ENCODE measurements at places on chromosomes 16 and 17.

GRCh38 chr16:55480228-55480655, 1.2 kb downstream of the MMP2 start:
- peak; percentile 82 for DNase-seq

DNA sequence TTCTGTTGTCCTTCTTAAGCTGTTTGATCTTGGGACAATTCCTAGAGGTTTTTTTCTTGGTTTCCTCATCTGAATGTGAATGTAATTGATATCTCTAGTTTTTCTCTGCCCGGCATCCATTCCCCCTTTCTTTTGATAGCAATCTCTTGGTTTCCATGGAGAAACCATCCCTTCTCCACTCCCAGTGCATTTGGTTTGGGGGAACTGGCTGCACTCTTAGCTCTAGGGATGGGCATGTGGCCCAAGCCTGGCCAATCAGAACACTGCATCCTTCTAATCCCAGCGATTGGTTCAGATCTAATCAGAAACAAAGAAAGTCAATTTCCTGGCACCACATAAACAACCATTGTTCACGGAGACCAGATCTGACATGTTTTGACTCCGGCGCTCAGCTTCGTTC, 45.1 kb downstream of the IRX3 start:
- DNase-seq = no peak

GRCh38 chr17:8826808-8827435, 27.8 kb upstream of the MFSD6L start:
- DNase-seq = no peak

DNA sequence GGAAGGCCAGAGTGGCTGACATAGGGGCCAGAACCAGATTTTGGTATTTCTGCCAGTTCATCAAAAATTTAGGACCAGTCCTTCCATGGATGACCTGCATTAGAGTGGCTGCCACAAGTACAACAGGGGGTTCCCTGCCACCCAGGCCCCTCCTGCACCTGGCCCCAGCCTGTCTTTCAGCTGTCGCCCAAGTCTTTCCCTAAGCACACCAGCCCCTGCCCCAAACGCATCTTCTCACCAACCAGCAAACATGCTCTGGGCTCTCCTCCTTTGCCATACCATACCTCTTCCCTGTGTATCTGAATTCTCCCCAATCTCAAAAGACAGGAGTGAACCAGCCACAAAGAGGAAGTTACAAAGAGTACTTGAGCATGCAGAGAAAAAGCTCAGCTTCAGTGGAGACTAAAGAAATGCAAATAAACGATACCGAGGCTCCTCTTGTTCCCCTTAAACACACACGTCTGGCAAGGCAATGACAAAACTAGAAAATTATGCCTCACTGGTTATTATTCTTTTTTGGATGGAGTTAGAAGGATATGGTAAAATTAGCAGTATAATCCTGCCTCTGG, 130.6 kb downstream of the DYNLRB2 start:
- no peak for DNase-seq

- DNase-seq = no peak
Observed at GRCh38 chr16:74298104-74298503, 1.5 kb downstream of the PSMD7 start.

- DNase-seq = no peak
Observed at GRCh38 chr17:63445571-63445953, 544 bp downstream of the CYB561 start.

- no peak for DNase-seq
Observed at GRCh38 chr17:30920683-30921543, 832 bp upstream of the ADAP2 start.

DNA sequence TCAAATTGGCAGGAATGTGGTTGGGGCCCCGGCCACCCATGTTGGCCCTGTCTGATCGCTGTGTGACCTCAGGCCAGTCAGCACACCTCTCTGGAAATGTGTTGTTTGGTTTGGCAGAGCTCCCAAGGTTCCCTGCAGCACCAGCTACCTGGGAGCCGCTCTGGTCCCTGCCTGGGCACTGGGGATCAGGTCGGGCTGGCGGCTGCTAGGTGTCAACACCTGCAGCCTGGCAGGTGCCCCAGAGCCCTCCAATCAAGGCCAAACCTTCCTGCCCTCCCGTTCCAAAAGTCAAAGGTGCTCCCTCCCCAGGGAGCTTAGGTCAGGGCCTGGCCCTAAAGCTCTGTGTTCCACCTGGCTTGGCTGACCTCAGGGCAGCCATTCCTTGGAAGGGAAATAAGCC, 55.9 kb downstream of the ZDHHC7 start:
- DNase-seq = no peak

GRCh38 chr16:4639899-4640509, 15.4 kb downstream of the MGRN1 start:
- DNase-seq = no peak

GRCh38 chr16:1354815-1355540, 3.2 kb downstream of the GNPTG start:
- no peak for DNase-seq

GRCh38 chr16:81210807-81211206, 27.7 kb upstream of the BCO1 start:
- no peak for DNase-seq

- DNase-seq = no peak
Observed at GRCh38 chr16:2296661-2297505, 29.0 kb upstream of the RNPS1 start.

DNA sequence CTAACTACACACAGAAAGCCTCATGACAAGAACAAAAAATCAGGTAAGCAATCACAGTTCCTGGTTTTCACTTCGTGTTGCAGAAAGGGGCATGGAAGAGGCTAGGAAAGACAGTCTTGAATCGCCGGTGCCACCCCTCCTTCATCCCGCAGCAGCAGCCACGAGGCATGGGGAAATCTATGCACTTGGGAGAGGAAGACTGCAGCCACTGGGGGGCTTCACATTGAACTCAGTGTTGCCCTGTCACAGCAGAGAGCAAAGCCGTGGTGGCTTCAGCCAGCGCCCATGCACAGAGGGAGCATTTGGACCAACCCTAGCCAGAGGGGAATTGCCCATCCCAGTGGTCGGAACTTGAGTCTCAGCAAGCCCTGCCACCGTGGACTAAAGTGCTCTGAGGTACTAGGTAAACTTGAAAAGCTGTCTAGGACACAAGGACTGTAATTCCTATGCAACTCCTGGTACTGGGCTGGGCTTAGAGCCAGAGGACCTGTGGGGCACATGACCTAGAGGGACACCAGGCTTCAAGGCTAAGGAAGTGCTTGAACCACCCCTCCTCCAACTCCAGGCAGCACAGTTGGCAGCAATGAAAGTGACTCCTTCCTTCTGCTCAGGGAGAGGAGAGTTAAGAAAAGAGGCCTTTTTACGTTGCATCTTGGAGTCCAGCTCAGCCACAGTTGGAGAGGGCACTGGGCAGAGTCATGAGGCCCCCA, 35.2 kb upstream of the ATP2C2 start:
- DNase-seq = no peak

DNA sequence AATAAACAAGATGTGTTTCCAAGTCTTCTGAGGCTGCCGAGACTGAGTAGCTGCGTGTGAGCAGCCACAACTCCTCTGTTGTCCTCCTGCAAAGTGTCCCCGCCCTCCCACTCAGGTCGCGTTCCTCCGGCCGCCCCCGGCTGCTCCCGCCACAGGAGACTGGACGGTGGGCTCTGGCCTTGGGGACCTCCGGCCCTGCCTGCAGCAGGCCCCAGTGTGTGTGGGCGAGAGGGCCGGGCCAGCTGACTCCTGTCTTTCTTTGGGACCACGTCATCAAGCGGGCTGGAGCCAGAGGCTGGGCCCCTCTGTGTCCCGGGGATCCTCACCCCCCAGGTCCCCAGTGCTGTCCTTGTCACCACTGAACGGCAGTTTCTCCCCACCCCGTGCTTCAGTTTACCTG, 175.3 kb downstream of the NPIPB11 start:
- DNase-seq = no peak

DNA sequence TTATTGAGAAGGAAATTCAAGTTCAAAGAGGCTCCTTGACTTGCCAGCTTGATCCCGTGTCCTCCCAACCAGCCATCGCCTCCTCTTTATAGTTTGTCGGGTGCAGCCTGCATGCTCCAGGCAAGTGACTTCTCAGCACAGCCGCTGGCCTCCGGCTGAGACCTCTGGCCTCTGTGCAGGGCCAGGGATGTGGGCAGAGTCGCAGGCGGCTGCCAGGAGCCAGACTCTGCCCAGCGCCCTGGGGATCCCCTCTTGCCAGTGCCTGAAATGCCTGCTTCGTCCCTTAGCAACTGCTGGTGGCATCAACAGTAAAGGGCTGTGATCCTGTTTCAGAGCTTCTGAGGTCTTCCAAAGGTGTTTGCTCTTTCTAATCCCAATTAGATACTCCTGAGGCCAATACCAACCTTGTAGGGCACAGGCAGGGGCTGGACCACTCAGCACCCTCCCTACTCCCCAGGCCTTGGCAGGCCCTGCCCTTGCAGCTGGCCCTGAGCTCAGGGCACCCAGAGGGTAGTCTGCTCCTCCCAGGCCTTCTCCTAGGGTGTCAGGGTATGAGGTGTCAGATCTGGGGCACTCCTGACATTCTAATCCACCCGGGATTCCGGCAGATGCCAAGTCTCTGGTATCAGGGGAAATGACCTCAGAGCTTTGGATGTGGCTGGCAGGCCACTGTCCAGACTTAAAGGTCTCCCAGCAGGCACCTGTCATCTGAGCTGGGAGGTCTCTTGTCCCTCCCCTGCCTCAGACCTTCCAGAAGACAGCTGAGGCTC, 68.0 kb upstream of the SIAH1 start:
- DNase-seq = no peak

DNA sequence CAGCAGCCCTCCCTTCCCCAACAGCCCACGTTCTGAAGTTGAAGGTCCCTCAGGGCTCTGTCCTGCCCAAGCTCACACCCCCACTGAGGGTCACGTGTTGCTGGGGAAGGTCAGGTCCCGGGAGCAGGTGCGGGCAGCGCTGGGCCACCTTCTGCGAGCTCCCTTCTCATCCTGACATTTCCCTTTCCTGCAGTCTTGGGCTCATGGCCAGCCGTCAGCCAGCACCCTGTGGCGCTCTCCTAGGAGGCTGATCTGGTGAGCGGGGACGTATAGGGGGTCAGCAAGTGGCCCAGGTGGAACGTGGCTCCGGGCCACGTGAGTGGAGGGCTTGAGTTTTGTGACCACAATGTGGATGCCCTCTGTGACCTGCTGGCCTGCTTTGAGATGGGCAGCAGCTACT, 73.4 kb downstream of the RAP1GAP2 start:
- no peak for DNase-seq
